NCI-H69 (cell line): ENCODE measurements at places on chromosomes 16 and 17.
A peak's percentile ranks its signal among the peaks of the same experiment; 100 is the strongest.

- peak; percentile 40 for DNase-seq
Measured at GRCh38 chr17:67652433-67652832, 65.3 kb upstream of the NOL11 start.

- DNase-seq, result no peak
Measured at GRCh38 chr17:7020894-7021664, 1.8 kb upstream of the BCL6B start.

GRCh38 chr17:66250686-66251085, 21.5 kb upstream of the APOH start:
- DNase-seq, result no peak

GRCh38 chr17:40906613-40907012, 21.6 kb upstream of the KRT20 start:
- no peak for DNase-seq

- DNase-seq, result peak; percentile 98
Measured at GRCh38 chr17:34633351-34633750, 54.0 kb downstream of the TMEM132E start.

DNA sequence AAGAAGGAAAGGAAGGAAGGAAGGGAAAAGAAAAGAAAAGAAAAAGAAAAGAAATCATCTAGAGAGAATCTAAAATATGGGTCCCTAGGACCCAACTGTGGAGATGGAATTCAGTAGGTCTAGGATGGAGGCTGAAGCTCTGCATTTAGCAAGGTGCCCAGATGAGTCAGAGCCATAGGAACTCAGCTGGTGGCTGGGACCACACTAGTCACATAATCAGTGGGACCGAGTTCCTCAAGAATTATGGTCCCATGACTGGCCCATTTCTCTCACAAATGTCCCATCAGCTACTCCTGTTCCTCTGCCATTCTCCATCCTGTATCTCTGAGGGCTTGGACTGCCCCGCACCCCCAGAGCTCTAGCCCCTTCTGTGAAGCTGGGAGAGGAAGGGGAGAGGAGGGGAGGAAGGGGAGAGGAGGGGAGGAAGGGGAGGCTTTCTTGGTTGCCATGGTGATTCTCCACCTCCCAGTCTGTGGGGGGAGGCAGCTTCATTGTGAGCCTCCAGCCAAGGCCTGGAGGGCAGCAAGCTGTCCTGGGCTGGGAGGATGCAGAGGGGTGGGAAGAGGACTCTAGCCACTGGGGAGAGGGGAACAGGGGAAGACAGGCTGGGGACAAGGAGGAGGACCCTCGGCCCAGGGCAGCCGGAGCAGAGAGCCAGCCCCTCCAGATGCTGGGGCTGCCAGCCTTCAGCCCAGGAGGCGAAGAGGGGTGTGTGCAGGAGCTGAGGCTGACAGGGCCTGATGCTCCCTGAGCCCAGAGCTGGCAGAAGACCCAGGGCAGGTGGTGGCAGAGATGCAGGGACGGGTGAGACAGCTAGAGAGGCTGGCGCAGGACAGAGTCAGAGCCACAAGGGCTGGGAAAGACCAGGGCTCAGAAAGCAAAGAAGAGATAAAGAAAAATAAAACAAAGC, 37.8 kb upstream of the LHX1 start:
- DNase-seq, result peak; percentile 24

- peak; percentile 59 for DNase-seq
Measured at GRCh38 chr17:29596811-29597210, 3.9 kb downstream of the ANKRD13B start.

- DNase-seq, result no peak
Measured at GRCh38 chr17:13418891-13419290, 182.8 kb downstream of the HS3ST3A1 start.

GRCh38 chr16:14559809-14560241, 70.2 kb downstream of the PARN start:
- peak; percentile 62 for DNase-seq

- no peak for DNase-seq
Measured at GRCh38 chr16:11306997-11307638, 26.0 kb upstream of the PRM1 start.

DNA sequence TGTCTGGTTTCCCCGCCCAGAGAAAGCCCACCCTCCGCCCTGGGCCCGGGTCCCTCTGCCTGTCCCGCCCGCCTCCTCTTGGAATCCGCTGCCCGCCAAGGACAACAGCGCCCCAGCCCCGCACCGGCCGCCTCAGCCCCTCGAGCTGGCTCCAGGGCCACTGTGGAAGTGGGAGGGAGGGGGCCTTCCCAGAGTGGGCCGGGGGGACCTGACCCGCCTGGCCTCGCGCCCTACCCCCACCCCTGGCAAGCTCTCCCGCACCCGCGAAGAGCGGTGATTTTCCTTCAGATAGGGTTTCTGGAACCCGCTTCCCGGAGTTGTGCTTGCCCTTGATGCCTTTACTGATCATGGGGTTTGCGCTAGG, 2.3 kb upstream of the CBX8 start:
- no peak for DNase-seq

DNA sequence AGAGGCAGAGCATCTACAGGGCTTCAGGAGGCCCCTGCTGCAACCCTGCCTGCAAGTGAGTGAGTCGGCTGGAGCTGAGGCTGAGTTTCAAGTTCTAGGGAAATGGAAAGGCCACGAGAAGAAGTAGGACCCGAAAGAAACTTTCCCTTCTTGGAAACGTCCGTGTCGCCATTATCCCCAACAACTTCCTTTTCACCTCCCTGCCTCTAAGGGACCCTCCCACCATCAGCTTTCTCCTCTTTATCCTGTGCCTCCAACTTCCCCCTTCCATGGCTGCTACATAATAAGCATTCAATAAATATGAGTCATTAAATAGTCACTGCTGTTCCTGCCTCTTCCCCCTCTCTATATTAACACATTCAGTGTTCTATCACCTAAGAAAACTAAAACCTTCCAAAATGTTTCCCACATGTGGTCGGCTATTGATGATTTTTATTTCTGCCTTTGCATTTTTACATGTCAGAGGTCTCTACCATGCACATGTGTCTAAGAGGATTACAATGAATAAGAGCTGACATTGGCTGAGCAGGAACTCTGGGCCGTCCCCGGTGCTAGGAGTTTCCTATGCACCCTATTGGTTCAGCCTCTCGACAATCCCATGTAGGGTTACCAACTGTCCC, 115.9 kb upstream of the TNRC6C start:
- no peak for DNase-seq

- DNase-seq, result no peak
Measured at GRCh38 chr17:72677714-72678390, 414.6 kb downstream of the SLC39A11 start.

- DNase-seq, result peak; percentile 49
Measured at GRCh38 chr17:62818526-62818925, 10.4 kb upstream of the MARCHF10 start.

GRCh38 chr16:80611171-80611929, 70.6 kb downstream of the DYNLRB2 start:
- DNase-seq, result no peak

GRCh38 chr16:66273644-66274334, 92.7 kb upstream of the CDH5 start:
- DNase-seq, result no peak
